SW 1271 (cell line): ENCODE measurements at places on chromosomes 6 and 20.

DNA sequence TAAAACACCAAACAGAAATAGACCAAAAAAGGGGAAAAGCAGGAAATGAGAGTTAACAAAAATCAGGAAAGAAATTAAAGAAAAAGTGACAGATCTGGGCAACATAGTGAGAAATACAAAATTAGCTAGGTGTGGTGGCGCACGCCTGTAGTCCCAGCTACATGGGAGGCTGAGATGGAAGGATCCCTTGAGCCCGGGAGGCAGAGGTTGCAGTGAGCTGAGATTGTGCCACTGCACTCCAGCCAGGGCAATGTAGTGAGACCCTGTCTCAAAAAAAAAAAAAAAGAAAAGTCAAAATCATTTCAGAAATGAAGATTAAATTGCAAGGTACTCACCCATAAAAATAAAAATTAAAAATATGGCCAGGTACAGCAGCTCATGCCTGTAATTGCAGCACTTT is 13.0 kb upstream of the GRM4 start:
- no peak for DNase-seq

DNA sequence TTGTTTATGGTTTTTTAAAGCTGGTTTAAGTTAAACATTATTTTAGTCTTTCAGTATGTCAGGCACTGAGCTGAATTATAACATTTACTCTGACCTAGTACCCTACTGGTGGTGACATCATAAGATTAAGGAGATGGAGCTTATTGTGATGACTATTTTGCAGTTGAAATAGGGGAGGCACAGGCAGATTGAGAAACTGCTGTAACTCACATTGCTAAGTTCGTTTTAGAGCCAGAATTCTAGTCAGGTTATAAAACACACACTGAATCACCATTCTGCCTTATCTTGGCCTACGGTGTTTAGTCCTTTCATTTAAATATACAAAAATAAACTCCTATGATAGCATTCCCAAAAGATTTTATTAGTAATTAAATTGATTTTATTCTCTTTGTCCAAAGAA is 584.1 kb downstream of the TFAP2A start:
- no peak for DNase-seq

DNA sequence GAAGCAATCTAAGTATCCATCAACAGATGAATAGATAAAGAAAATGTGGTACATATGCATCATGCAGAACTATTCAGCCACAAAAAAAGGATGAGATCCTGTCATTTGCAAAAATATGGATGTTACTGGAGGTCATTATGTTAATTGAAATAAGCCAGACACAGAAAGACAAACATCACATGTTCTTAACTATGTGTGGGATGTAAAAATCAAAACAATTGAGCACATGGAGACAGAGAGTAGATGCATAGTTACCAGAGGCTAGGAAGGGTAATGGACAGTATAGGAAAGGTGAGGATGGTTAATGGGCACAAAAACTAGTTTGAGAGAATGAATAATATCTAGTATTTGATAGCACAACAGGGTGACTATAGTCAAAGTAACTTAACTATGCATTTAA is 26.3 kb downstream of the GGTLC1 start:
- DNase-seq: no peak

DNA sequence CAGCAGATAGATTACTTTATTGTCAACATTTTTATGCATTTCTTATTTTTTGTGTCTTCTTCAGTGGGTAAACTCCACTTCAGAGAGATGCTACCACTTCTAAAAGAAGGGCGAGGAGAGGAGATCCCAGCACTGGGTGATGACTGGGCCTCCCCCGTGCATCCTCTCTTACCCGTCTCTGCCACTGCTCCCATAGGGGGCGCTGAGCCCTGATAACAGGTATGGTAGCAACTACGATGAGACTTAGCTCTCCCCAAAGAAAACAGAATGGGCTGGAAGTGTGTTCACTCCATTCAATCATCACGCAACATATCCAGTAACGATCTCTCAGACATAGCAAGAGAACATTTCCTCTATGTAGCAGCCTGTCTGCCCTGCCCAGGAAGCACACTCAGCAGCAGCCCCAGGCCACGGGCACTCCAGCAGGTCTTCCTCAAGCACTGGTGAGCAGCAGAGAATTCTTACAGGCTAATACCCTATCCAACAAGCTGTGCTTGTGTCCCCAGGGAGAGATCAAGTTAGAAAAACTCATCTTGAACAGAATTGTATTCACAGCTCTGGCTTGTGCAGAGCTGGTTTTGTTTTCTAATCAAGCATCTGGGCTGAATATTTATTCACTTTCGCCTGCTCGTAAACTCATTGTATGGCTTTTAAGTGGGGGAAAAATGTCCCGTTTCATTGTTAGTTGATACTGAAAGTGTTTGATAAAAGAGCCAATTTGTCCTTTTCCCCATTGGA is 533.1 kb upstream of the CDH4 start:
- no peak for DNase-seq
